CD8-positive, alpha-beta memory T cell (primary cell): ENCODE measurements at places on chromosomes 16 and 17.
A peak's percentile ranks its signal among the peaks of the same experiment; 100 is the strongest.

DNA sequence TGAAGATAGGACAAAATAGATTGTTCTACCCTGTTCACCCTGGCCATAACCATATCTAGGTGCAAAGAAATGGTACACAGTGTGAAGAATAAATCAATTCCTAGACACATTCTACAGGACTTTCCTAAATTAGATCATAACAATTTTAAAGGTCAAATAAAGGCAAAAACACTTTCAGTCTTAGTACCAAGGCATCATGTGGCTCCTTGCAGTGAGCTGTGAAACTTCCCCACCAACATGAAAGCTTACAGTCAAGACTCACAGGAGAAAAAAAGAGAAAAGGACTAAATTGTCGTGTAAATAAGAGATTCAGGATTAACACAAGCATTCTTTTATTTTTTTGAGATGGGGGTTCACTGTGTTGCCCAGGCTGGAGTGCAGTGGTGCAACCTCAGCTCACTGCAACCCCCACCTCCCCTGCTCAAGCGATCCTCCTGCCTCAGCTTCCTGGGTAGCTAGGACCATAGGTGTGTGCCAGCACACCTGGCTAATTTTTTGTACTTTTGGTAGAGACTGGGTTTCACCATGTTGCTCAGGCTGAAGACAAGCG, 14.2 kb downstream of the NSMCE1 start:
- DNase-seq: no peak

DNA sequence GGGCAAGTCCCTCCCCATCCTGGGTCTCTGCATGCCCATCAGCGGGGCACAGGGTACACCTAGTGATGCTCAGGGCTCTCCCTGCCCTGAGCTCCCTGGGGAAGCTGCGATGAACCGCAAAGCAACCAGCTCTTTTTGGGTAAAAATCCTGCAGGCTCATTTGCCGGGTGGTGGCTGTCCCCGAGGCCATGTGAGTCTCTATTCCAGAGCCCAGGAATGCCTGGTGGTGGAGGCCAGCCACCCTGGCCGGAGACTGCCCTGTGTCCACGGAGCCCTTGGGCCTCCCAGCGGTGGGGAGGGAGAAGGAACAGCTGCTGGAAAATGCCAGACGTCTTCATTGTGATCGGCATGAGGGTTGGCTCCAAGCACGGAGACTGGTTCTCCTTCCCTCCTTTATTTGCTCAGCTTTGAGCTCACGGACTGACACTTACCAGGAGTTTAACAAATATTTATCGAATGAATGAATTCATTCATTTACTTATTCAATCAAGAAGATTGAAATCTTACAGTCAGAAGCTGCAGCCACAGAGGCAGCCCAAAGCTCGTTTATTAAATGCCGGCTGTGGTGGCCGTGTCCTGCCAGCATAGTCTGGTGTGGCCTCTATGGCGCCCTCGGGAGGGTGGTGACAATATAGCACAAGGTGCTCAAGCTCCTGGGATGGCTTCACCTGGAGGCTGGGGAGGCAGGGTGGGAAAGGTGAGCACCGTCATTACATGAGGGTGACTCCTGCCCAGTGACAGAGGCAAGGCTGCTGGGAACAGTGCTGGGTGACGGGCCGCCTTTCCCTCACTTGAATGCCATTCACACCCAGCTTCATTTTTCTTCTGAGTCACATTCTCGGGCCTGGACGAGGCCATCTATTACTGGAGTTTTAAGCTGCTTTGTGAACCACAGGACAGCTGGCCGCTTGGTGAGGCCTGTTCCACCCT, 31.1 kb upstream of the JPH3 start:
- no peak for DNase-seq

- DNase-seq: no peak
Observed at GRCh38 chr16:55056585-55057401, 126.1 kb downstream of the IRX5 start.

DNA sequence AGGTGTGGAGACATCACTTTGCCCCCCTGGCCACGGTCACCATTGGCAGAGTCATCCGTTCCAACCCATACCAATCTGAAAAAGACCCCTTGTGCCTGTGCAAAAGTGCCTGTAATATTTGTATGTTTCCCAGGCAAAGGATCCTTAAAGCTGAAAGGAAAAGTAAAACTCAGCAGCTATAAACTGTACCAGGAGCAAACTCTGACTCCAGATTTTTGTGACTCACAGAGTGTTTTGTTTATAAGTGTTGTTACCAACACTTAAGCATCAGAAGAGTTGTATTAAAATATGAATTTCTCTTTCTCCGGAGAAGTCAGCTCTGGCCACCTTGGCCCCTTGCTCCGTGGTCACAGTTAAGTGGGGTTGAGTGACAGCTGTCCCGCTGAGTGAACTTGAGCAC, 75.9 kb downstream of the IRX6 start:
- DNase-seq: no peak

DNA sequence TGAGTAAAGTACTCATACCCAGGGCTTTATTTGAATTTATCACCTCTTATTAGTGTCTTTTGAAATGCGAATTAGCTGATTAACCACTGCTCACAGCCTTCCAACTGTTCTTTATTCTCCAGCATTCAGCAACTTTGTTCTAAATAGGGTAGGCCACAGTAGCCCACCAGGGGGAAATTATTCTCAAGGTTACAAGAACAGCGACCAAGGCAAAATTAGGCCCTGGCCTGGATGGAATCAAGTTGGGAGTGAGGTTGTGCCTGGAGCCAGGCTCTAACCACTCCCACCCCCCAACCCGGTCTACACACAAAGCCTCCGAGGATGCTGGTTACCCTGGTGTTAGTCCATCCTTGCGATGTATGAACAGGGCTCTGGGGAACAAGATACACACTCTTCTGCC, 245.5 kb downstream of the STX8 start:
- DNase-seq: no peak

- DNase-seq: no peak
Observed at GRCh38 chr16:63323055-63323454, 1286.8 kb upstream of the CDH8 start.

- no peak for DNase-seq
Observed at GRCh38 chr17:29069526-29070041, 26.6 kb downstream of the PIPOX start.

DNA sequence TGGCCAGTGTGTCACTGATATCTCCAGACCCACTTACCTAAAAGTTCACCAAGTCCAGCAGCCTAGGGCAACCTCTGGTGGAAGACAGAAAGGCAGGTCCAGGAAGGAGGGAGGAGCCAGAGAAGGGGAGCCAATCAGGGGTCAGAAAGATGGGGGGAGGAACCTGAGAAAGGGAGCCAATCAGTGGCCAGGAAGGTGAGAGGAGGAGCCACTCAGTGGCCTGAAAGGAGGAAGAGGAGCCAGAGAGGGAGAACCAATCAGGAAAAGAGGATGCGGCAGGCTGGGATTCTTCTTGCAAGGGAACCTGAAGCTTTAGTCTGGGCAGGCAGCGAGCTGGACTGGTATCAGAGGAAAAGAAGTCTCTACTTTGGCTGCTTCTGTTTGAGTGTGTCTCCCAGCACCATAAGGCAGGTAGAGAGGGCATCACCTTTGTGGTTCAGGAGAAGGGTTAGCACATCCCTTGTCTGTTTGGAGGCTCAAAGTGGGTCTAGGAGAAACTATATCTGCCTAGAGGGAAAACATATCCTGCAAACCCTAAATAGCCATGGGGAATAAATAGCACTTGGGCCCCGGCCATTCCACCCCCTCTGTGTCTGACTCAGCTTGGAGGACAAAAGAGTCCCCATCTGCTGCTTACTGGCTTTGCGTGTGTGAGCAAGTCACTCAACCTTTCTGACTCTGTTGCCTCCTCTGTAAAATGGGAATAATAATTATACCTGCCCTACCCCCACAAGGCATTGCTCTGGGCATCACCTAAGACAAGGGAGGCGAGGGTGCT, 43.4 kb upstream of the CRHR1 start:
- DNase-seq: no peak

- DNase-seq: peak; percentile 54
Observed at GRCh38 chr17:40596261-40596919, 31.1 kb upstream of the CCR7 start.
